ENCODE measurements at places on chromosomes 6 and 20.

- DNase-seq: no peak
Observed at GRCh38 chr6:4364172-4364571, 228.8 kb upstream of the ECI2 start.

- DNase-seq: no peak
Observed at GRCh38 chr6:17663226-17663625, 43.5 kb downstream of the NUP153 start.

GRCh38 chr6:108877046-108877751, 29.0 kb downstream of the ARMC2 start:
- no peak for DNase-seq

DNA sequence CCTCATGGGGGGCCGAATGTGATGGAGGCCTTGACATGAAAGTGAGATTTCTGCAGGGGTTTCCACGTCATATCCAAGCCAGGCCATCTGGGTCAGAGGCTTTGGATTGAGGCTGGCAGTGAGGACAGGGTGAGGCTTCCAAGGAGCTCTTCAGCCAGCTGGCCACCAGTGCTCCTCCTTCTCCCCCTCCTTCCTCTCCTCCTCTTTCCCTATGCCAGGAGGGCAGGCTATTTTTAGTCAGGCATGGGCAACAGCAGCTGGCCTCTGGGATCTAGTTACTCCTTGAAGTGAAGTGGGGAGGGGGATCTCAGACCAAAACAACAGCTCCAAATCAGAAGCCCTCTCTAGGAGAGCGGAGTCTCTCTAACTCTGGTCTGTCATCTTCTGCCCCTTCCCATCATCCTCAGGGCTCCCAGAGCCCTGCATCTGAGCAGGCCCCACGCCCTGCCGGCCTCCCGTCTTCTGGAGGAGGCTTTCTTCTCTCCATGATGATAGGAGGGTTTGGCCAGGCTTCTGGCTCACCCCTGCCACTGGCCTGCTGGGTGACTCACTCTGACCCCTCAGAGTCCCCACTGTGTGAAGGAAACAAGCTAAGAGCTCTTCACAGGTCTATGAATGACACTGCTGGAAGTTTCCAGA, 612 bp downstream of the TNNC2 start:
- no peak for DNase-seq

- no peak for DNase-seq
Observed at GRCh38 chr6:87074101-87074621, 20.7 kb downstream of the CGA start.

- DNase-seq: no peak
Observed at GRCh38 chr20:53276143-53276542, 304.0 kb downstream of the TSHZ2 start.

- no peak for DNase-seq
Observed at GRCh38 chr6:135994857-135995544, 143.5 kb downstream of the PDE7B start.

DNA sequence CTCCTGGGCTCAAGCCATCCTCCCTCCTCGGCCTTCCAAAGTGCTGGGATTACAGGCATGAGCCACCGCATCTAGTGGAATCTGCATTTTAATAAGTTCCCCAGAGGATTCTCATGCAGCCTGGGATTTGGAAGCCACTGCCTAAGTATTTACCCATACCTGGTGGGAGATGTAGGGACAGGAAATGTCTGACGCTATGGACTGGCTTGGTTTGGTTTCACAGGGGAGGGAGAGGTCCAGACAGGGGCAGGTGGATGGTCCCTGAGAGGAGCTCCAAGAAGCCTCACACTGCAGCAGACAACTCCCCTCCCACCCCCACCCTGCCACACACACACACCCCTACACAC, 4.4 kb downstream of the VSTM2L start:
- DNase-seq: peak; percentile 71

DNA sequence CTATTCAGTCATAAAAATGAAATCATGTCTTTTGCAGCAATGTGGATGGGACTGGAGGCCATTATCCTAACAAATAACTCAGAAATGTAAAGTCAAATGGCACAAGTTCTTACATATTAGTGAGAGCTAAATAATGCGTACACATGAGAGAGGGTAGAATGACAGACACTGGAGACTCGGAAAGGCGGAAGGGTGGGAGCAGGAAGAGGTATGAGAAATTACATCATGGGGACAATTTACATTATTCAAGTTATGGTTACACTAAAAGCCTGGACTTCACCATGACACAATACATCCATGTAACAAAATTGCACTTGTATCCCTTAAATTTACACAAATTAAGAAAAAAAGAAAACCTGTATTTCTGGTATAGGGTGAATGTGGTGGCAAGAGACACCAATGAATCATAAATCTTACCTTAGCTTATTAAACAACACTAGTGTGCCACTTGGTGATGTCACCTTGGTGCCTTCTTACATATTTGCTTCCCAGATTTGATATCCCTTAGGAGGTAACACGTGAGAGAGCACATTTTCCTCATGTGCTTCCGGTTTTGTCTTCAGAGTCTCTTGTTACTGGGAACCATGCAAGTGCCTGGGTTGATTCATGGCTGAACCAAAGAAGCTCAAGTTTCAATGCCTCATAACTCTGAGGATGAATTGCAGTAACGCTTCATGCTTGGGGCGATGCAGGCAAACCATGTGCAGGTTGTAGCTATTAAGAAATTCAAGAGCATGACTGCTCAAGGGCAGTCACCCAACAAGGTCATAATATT, 84.6 kb downstream of the DCDC2 start:
- DNase-seq: peak; percentile 58

DNA sequence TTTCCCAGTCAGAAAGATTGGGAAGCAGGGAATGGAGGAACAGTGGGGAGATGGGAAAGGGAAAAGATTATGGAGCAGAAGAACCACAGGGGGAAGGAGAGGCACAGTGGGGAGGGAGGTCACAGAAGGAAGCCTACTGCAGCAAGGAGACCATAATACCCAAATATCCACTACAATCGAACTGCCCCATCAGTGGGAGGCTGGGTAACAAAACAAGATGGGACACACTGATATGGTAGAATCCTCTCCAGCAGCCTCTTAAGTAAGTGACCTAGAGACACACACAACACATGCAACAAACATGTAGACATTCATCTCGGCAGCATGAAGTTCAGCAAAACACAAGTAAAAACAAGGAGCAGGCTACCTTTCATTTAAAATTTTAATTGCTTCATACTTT, 4.8 kb upstream of the FOXP4 start:
- DNase-seq: no peak

DNA sequence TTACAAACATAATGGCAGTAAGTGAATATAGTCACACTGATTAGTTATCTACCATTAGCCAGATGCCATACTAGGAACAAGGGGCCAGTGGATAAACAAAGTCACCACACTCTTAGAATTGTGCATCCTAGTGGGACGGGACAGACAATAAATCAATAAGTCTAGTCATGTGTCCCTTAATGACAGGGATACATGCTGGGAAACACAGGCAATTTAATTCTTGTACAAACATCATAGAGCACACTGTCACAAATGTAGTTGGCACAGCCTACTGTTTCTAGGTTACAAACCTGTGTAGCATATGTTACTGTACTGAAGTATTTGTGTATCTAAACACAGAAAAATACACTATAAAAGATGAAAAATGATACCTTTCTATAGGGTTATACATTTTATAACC, 123.0 kb upstream of the FAM184A start:
- DNase-seq: peak; percentile 85

GRCh38 chr6:2196079-2196679, 49.2 kb downstream of the GMDS start:
- DNase-seq: peak; percentile 7

GRCh38 chr6:5898102-5898501, 108.6 kb downstream of the NRN1 start:
- DNase-seq: no peak

GRCh38 chr20:2955257-2955970, 82.1 kb downstream of the PTPRA start:
- DNase-seq: no peak

DNA sequence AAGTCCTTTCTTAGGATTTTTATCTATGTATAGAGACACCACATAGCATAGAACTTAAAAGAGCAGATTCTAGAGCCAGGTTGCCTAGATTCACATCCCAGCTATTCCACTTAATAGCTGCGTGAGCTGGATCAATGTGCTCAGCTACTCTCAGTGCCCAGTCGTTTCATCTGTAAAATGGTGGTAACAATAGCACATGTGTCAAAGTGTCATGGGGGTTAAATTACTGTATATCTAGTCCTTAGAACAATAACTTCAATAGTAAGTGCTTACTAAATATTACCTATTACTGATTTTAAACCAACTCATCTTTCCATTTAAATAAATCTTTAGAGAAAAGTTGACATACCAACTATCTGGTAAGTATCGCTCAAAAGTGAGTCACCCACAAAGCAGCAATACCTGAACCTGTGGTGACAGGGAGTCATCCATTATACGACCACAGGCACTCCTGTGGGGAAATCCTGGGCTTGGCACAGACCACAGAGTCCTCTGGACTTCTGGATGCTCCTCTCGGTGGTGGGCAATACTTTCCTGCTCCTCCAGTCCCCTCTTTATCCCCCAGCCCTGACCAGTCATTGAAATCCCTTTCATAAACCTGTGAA, 154.8 kb downstream of the PDSS2 start:
- DNase-seq: no peak

DNA sequence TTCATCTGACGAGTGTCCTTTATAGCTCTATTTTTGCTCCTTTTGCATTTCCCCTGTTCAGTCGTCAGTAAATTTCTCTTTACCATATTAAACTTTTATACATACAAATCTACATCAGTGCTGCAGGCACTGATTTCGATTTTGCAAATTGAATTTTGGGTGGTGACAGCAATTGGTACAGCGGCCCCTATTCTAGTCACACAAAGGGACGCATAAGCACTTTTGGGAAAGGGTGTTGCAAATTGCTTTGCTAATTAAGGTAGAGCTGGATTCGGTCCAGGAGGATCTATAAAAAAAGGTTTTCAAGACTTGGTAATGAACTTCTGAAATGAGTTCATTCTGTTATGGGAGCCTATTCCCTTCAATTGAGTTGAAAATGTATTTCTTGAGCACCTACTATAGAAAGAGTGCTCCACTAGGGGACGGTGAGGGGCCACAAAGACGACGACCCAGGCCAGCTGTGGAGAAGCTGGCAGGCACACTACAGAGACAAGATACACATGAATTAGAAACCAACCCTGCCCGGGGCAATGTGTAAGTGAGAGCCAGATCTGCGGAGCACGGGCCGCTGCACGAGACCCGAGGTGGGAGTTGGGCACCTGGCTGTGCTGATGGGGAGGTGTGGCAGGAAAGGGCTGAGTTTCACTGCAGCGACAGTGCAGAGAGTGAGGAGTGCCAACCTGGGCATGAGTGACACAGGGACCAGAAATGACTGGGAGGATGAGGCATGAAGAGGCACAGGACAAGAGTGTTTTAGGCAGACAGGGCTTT, 5.4 kb downstream of the UQCC2 start:
- peak; percentile 7 for DNase-seq

DNA sequence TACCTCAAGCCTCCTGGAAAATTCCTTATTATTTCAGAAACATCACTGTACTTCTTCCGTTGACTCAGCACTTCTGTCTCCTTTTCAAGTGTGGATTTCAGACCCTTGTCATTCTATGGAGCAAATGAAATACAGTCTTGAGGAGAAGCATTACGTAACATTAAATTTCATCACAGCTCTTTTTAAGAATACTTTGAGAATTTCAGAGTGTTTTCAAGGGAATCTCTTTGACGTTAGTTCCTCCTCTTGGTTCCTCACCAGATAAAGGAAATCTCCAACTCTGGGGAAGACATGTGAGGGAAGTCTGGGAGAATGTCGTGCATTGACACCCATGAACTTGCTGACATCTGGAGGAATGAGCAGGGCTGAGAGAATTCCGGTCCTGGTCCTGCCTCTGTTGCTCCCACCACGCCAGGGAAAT, 32.3 kb downstream of the UST start:
- no peak for DNase-seq

DNA sequence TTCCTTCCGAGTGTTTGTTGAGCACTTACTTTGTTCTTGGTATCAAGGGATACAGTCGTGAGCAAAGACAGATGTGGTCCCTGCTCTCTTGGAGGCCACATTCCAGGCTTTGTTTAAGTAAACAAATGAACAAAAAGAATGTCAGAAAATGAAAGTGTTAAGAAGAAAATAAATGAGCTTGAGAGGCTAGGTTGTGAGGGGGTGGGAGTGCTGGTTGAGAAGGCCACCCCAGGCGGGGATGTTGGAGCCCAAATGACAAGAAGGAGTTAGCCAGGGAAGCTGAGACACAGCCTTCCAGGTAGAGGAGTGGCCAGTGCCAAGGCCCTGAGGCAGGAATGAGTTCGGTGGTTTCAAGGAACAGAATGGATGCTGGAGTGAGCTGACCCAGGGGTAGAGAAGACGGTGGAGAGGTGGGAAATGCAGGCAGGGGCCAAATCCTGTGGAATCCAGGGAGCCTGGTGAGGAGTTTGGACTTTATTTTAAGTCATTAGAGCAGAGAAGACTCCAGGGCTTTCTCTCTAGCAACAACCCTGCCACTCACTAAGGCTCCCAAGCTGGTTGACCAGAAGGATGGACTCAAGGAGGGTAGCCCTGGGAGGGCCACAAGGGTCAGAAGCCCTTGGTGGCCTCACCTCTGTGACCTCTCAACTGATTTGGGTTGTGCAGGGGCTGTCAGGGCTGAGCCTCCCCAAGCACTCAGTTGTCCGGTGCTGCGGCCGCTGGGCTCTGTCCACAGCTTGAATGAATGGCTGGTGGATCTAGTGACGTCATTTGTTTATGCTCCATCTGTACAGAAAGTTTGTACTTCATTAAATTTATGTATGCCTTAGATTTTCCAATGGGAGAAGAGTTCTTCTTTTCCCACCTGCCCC, 66.0 kb upstream of the STX16 start:
- DNase-seq: no peak

DNA sequence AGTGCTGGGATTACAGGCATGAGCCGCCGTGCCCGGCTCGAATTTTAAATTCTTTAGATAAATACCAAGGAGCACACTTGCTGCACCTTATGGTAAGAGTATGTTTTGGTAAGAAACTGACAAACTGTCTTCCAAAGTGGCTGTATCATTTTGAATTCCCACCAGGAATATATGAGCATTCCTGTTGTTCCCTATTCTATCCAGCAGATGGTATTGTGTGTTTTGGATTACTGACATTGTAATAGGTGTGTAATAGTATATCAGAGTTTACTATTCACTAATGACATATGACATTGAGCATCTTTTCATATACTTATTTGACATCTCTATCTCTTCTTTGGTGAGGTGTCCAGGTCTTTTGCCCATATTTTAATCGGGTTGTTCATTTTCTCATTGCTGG, 40.5 kb downstream of the TGM6 start:
- DNase-seq: no peak

- no peak for DNase-seq
Observed at GRCh38 chr6:84284428-84285049, 57.1 kb upstream of the CEP162 start.

- DNase-seq: no peak
Observed at GRCh38 chr20:36441027-36441414, 100.3 kb upstream of the MYL9 start.

Data from NCI-H345 (cell line).